ENCODE measurements at places on chromosomes 4 and X.

DNA sequence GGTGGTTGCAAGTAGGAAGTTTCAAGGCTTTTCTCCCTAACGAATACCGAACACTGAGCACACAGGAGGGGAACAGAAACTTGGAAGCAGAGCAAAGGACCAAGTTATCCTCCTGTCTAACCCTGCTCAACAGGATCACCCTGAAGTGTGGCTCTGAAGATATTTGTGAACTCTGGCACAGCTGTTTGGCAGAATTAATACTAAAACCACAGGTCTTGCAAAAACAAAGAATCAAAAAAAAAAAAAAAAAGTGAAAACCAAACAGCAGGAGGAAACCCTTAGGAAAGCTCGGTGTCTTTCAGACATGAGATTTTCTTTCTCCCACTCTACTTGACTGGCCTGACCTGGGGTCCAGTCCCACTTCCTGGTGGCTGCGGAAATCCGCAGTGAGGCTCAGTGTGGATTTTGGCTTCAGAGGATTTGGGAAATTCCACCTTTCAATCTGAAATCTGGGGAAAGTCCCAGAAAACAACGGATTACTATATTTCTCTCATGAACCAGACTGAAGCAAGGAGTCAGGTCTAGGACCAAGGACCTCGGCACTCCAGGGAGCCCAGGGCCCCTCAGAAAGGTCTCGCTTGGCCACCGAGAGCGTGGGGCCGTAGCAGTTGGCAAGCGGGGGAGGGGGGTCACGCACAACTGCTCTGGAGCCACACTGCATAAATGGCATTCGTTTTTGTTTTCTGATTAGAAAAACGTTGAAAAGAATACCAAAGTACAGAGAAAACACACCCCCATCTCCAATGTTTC lies 867 bp downstream of the TIFA start:
- no peak for DNase-seq

GRCh38 chrX:22629105-22629725 lies 356.5 kb downstream of the CBLL2 start:
- DNase-seq: no peak

DNA sequence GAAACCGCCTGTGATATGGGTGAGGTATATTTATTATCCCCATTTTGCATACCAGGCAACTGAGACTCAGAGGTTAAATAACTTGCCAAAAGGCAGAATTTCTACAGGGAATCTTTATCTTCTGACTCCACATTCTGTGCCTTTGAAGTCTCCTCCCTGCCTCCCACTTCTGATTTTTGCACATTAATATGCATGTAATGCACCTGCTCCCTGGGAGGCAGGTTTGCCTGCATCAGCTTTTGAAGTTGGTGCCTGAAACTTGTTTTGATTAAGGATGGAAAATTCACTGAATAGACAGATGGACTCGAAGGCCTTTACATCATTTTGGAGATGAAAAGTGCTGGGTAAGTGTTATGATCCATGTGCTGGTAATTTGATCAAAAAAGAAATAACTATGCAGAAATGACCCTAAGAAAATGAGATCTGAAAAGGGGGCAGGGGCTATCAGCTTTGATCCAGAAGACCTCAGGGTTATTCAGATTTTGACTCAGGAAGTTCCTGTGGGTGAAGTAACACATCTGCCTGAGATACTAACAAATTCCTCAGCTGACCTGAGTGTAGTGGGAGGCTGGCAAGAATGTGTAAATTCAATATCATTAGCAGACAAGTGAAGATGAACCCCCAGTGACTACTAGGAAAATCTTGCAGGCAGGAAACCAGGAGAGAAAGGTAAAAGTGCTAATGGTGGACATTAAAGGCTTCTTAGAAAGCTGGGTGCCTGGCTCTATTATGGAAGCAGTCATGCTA lies 167.5 kb upstream of the BOD1L1 start:
- no peak for DNase-seq

DNA sequence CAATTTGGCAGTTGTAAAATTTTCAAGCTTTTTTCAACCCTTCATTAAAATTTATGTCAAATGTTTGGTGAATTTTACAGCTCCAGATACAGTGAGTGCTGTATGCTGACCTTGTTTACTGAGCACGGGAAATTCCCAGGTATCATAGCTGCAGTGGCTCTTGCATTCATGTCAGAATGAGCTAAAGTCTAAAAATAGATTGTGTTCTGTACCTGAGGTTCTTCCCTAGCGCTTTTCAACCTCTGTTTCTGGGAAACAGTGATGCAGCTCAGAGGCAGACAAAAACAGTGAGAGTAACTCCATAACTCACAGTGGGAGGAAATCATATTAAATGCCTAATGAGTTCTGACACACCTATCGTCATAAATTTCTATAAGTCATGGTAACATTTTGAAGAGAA lies 393.8 kb upstream of the GNPDA2 start:
- DNase-seq: no peak

DNA sequence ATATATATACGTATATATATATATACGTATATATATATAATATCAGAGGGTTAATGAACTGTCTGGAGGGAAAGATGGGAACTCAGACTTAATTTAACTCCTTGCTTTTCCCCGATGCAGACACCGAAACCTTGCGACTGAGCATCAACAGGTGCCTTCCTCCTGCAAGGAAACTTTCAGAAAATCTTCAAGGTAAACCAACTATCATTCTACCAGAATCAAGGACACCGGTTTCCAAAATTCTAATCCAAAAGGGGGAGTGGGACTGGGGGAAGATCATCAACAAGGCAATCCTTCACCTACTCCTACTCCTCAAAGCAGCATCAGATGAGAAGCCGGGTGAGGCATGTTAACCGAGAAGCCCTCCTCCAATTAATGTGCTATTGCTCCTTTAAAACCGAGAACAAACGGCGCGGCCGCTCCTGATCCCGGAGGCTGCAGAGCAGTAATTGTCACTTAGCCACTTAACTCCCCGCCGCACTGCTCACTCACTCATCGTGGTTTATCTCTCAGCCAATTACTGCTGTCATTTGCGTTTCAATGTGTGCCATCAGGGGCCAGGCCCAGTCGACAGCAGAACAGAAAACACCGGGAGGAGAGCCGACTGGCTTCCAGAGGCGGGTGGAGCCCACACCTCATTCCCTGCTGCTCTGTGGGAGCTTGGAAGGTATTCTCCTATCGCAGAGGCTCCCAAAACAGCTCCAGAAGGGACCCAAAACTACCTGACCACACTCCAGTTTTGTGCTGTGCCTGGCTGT lies 61.7 kb downstream of the MAML3 start:
- no peak for DNase-seq

All from activated T-cell treated with anti-CD3 and anti-CD28 coated beads for 24 hours (primary cell).